ENCODE measurements at places on chromosomes 5 and 9.
A peak's percentile ranks its signal among the peaks of the same experiment; 100 is the strongest.

DNA sequence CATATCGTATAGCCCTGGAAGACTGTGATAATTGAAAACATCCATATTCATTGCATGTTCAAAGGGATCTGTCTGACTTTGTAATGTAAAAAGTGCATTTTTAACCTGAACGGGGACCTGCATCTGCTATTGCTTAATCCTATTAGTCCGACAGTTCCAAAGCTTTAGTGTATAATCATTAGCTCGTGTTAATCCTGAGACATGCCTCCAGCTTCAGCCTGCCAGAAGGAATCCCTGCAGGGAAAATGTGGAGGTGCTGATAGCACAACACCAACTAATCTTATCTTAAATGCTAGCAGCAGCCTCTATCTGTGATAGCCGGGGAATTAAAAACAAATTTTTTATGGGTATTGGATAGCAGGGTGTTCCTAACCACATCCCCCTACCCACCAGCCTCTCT lies 495.2 kb downstream of the TLE4 start:
- no peak for DNase-seq

GRCh38 chr5:14231156-14231555 lies 88.0 kb downstream of the TRIO start:
- no peak for DNase-seq

- DNase-seq, result no peak
Observed at GRCh38 chr5:22751536-22751935, 101.6 kb downstream of the CDH12 start.

GRCh38 chr9:4574657-4575243 lies 84.5 kb downstream of the SLC1A1 start:
- no peak for DNase-seq

DNA sequence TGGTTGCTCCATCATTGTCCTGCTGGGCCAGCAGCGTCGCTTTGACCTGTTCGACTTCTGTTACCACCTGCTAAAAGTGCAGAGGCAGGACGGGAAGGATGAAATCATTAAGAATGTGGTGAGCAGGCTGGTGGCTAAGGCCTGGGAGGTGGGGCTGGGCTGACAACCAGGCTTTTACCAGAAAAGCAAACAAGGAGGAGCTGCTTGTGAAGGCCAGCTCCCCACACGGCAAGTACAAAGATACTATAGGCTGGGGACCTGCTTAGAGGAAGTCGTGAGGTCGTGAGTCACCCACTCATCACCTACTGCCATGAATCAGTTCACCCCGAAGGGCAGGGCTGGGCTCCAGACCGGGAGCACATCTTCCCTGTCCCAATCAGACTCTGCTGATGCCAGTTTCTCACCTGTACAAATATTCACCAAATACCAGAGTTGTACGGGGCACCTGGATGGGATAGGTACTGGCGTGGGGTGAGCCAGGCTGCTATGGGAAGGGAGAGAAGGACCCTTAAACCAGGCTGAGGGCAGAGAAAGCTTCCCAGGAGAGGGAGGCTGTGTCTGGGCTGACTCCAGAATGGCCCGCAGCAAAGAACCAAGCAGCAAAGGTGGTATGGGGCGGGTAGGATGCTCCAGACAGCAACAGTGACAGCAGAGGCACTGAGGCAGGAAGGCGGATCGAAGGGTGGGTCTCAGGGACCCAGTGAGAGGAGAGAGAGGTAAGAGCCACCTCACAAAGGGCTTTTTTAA lies 69.3 kb upstream of the NIPAL4 start:
- peak; percentile 19 for DNase-seq

GRCh38 chr5:66987949-66988838 lies 208.4 kb downstream of the CD180 start:
- DNase-seq, result no peak

GRCh38 chr5:139262059-139262741 lies 31.3 kb upstream of the MATR3 start:
- no peak for DNase-seq

- no peak for DNase-seq
Observed at GRCh38 chr5:609506-609905, 2.6 kb upstream of the CEP72 start.

- DNase-seq, result no peak
Observed at GRCh38 chr5:61999371-61999770, 306.6 kb upstream of the KIF2A start.

- DNase-seq, result no peak
Observed at GRCh38 chr9:129595903-129596540, 24.9 kb downstream of the C9orf50 start.
